H54 (cell line): ENCODE measurements at places on chromosomes 5 and 9.

- DNase-seq, result no peak
These were observed 17.6 kb downstream of the FIBCD1 start for GRCh38 chr9:130921300-130921988.

DNA sequence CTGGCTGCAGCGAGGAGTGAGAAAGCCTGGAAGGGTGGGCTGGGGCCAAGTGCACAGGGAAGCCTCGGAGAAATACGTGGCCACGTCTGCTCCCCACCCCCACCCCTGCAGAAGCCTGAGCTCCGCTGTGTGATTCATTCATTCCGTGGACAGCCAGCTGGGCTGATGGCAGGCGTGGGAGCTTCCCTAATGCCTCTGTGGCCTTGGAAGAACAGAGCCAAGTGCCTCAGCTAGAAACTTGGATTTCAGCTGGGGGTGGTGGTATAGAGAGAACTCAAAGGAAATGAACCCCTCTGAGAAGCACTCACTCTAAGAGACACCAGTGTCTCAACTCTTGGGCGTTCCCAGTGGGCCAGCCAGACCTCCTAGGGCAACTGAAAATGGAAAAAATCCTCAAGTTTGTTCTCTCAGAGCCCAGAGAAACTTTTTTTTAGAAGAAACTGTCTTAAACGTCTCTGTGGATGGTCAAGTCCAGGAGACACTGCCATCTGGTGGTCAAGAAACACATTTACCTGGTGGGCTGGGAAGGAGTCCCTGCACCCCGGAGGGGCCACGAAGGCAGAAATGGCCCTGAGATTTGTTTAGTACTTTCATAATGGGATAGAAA, 18.0 kb downstream of the ATOX1 start:
- DNase-seq, result peak; percentile 42

DNA sequence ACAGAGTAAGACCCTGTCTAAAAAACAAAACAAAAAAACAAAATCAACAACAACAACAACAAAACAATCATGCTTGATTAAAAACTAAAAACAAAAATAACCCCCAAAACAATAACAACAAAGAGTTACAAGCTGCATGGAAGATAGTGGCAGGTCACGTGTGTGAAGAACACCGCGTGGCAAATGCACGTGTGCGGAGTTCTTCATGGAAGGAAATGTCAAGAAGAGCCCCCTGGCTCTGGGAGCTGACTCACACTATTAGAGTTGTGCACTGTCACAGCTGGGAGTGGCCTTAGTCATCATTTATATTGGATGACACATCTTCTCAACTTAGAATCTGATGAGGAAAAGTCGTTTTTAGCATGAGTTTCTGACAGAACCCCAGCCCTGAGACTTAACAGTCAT, 110.5 kb downstream of the JMY start:
- peak; percentile 58 for DNase-seq

DNA sequence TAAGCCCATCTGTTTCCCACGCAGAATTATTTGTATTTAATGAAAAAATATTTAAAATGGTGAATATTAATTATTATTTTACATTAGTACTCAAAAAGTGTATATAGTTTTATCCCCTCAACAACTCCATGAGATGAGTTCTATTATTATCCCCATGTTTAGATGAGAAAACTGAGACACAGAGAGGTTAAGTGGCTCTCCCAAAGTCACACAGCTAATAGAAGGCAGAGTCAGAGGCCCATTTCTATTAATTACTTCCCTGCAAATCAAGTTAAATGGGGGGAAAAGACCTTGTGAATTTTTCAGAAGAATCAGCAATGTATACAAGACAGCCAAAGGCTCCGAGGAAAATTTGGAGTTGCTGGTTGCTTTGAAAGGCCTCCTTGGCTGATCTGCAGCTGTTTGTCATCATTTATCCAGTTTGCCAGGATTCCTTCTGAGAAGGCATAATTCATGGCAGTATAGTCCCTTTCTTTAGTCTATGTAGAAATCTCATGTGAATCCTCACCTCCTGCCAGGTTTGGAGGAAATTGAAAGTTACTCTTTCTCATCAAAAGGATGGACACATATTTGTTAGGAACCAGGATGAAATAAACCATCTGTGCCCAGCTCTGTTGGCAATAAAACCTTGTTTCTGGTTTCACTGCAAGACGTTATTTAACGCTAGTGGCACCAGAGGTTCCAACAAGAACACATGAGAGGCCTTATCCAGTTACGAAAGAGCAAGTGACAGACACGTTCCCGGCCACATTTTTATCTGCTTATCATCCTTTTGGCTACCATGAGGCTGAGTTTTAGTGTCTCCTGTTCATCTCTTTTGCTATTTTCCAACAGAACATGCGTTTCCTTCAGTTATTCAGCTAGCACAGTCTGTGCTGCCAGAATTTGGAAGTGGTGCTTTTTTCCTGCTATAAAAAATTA, 621 bp downstream of the FYB1 start:
- DNase-seq, result no peak

GRCh38 chr5:67310169-67310568, 113.6 kb upstream of the CD180 start:
- DNase-seq, result no peak

DNA sequence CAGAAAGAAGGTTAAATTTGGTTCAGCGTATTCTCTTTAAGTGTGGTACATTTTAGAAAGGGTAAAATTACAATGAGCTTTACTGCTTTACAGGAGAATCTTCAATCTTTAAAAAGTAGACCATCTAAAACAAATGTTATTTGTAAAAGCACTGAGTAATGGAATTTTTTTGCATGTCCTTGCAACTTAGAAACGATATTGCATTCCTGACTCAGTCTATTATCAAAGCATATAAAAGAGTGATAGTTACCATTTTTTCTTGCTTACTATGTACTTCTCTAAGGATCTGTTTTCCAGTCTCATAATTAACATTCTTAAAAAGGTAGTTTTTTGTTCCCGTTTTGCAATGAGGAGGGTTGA, 55.5 kb upstream of the TNFAIP8 start:
- no peak for DNase-seq

DNA sequence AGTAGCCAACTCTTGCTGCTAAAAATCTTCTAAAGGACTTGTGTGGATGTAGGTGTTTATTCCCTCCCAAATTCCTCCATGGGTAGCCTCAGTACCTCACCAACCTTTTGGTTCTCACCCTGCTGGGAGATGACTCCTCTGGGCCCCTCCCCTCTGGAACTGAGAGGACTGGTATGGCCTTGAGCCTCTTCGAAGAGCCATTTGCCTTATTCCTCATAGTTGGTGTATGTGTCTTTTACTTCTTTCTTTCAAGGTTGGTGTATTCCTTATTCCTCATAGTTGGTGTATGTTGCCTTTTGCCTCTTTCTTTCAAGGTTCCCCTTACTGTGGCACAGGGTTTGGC, 48.3 kb downstream of the GNAQ start:
- no peak for DNase-seq

GRCh38 chr5:16450163-16450562, 15.4 kb downstream of the ZNF622 start:
- DNase-seq, result no peak

DNA sequence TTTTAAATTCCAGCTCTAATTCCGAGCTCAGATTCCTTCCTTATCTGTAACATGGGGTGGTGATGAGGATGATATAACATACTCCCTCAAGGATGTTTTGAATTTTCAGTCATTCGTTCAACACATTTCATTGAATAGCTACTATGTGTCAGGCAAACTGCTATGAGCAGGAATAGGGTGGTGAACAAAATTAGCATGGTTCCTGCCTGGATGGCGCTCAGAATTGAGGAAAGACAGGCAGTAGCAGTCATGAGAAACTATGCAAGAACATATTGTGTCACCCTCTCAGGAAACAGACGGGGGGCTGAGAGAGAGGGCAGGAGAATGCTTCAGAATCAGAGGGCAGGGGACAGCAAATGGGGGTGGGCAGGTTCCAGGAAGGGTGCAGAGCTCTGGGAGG, 265.2 kb downstream of the NSG2 start:
- DNase-seq, result no peak

GRCh38 chr9:120184266-120184665, 395.7 kb downstream of the CDK5RAP2 start:
- no peak for DNase-seq

- DNase-seq, result no peak
These were observed 23.1 kb upstream of the CKMT2 start for GRCh38 chr5:81209869-81210493.

DNA sequence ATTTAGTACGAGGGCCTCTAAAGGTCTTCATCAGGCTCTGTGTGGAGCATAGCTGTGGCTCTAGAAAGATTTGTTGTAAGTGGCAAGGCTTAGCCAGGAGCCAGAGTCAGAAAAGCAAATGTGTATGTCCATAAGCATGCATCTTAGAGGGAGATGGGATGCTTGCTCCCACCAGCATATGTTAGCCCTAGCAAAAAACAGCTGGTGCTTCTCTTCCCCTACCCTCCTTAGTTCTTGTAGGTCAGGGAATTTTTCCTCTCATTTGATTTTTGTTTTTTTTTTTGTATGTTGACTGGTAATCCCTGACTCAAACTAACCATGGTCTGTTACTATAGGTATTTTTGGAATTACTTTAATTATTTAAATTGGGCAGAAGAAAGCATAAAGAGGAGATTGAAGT, 7.7 kb downstream of the TNFSF15 start:
- DNase-seq, result no peak

- no peak for DNase-seq
These were observed 16.4 kb upstream of the DMAC1 start for GRCh38 chr9:7816021-7816420.
